ENCODE measurements at places on chromosomes 12 and 14.

GRCh38 chr12:50069539-50069938 is 12.1 kb downstream of the ASIC1 start:
- no peak for DNase-seq

DNA sequence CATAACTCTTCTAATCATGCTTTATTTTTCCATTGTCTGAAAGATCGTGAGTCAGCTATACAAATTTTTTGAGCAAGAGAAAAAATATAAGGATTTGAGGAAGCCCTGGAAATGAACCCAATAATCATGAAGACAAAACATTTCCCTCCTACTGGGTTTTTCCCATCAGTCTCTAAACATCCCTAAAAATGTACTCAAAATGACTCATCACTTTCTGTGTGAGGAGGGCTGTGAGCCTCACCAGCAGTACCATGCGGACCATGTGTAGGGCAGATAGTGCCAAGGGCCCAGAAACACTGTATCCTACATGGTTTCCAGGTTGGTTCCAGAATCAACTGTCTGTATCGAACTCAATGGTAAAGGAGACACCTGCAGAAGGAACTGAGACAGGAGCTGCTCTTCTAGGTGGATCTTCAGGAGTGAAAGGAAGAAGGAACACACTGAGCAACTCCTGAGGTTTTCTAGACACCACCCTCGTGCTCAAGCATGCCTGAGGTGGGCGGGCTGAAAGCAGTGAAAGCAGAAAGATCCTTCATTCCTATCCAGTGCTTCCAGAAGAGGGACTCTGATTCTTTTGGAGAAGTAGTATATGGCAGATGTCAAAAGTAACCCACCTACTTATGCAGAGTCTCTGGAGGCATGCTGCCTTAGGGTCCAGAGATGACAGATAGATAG is 48.6 kb upstream of the RHOJ start:
- DNase-seq = no peak

DNA sequence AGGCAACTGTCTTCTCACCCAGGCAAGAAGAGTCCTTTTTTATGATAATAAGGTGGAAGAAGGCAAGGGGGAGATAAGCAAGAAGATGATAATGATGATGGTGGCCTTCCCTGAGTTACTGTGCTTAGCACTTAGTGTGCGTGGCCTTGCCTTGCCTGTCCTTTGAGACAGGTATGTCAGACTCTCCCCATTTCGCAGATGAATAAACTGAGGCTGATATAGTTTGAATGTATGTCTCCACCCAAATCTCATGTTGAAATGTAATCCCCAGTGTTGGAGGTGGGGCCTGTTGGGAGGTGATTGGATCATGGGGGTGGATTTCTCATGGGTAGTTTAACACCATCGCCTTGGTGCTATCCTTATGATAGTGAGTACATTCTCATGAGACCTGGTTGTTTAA is 8.6 kb upstream of the OAS3 start:
- no peak for DNase-seq

DNA sequence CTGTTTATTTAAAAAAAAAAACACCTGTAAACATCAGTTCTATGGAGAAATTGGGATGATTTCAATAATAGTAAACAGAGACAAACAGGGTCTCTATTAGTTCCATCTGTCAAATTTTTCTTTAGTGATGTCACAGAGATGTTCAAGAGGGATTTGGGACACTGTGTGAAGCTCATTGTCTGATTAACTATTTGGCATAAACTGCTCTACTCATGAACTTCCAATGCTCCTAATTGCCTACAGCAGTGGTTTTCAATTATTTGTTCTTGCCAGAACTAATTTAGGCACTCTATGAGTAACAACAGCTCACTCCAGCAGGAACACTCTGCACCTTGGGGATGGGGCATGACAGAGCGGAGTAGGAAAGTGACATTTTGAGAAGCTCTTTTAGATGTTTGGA is 250.1 kb upstream of the PRKD1 start:
- DNase-seq = no peak

GRCh38 chr12:41367726-41368405 is 179.7 kb downstream of the PDZRN4 start:
- DNase-seq = peak; percentile 28

DNA sequence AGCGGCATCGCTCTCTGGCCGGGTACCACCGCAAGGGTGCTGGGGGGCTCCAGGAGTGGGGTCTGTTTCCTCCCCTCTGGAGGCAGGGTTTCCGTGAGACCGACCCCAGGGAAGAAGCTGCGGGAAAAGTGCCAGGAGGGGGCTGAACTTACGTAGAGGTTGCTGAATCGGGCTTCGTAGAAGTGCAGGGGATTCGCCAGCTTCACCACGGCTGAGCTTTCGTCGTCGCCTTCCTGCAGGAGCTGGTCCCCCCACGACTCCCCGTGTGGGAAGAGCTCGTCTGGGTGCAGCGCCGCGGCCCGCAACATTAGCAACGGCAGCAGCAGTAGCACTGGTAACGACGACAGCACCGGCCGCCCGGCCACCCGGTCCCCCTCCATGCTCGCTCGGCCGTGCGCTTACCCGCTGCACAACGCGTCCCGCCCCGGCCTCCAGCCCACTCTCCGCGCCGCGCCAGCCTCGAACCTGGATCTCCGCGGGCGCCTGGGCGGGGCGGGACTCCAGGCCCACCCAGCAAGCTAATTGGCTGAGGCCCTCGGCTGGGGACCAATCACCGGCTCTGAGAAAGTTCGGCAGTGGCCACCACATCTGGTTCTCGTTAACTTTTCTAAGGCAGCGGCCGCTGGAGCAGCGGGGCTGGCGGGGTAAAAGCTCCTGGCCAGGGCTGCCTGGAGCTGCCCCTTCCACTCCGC is at the start of gene NID2:
Gene NID2 (minus strand): TSS at position 445 of the 692 bp plus-strand sequence. CDS start 65 bp downstream, at position 380.
- DNase-seq = peak; percentile 10

- no peak for DNase-seq
These were observed 1.6 kb upstream of the HPD start for GRCh38 chr12:121860257-121860656.

All from PC-3 (cell line).